Nephron progenitor cell (in vitro differentiated cells): ENCODE measurements at places on chromosomes 2 and 18.

DNA sequence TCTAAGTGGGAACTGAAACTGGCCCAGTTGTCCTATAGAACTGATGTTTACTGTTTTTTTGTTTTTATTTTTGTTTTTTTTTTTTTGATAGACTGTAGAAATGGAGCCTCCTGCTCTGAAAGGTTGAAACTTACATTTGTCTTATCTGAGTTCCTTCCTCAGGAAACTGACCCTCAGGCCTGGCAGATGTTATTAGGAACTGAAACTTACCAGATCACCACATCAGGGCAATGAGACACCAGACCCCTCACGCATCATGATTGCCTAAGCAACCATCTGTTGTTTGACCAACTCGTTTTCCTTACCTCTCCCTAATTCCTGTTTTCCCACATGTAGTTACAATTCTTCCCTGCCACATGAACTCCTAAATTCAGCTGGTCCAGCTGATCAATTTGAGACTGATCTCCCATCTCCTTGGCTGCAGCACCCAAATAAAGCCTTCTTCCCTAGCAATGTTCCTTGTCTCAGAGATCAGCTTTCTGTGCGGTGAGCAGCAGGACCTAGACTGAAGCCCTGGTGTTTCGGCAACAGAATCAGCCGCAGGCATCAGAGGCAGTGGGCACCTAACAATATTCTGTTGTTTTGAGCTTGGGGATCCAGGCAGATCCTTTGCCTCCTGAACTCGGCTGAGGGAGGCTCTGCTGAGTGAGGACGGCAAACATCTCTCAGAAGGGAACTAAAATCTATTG lies 96.8 kb downstream of the MSH2 start:
- no peak for DNase-seq

DNA sequence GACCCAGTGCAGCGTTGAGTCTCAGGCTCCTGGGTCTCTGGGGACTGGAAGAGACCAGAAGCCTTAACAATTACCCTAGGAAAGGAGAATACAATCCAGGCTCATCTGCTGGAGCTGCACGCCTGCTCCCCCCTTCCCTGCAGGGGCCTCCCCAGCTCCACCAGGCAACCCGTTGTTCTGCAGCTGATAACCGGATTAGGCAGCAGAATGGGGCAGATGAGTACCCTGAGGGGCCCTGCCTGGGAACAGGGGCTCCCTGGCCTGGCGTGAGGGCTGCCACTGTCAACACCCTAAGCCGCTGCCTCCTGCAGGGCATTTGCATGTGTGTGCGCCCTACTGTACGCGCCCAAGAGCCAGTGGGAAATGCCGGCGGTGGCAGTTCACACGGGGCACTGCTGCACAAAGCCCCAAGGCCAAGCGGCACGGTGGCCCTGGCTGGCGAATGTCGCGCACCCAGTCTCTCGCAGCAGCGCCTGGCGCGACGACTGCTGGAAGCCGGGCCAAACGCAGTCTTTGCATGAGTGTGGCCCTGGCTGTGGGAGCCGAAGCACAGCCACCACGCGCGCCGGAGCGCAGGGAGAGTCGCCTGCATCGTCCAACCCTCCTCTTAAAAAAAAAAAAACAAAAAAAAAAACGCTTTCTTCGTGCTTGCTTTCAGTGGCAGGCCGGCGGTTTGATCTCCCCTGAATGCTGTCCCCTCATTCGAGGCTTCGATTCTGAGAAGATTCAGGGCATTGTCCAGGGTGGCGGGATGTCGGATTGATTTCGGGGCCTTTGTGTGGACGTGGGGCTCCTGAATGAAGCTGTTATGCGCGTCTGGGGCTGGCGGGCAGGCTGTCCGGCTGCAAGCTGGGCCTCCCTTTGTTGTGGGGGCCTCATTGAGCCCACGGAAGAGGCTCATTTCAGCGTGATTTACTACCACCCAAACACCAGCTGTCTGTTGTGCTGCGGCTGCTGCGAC lies 63.8 kb downstream of the SETBP1 start:
- peak; percentile 62 for DNase-seq

- no peak for DNase-seq
Observed at GRCh38 chr2:46914578-46915230, 902 bp downstream of the MCFD2 start.

DNA sequence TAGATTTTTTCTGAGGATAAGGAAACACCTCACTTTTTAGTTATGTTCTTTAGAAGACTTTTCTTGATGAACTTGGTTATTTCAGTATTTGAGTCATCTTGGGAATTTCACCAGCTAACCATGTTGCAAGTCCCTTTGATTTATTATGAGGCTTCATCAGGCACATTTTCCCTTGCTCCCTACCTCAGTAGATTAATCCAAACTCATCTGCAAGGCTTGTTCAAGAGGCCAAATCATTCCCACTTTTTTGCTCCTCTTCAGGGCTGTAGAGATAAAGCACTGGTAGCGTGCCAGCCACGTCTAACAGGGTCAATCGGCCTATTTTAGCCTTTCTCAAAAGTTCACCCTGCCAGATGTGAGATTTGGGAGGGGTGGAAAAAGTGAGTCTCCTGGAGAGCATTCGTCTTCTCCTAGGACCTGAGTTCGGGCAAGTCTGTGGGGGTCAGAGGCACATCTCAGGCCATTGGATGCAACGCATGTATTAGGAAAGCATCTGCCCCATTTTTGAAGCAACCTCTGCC lies 120.3 kb downstream of the RDH14 start:
- no peak for DNase-seq

GRCh38 chr2:161344692-161345091 lies 36.5 kb downstream of the PSMD14 start:
- DNase-seq: no peak

- no peak for DNase-seq
Observed at GRCh38 chr18:7369006-7369405, 138.1 kb downstream of the LRRC30 start.

DNA sequence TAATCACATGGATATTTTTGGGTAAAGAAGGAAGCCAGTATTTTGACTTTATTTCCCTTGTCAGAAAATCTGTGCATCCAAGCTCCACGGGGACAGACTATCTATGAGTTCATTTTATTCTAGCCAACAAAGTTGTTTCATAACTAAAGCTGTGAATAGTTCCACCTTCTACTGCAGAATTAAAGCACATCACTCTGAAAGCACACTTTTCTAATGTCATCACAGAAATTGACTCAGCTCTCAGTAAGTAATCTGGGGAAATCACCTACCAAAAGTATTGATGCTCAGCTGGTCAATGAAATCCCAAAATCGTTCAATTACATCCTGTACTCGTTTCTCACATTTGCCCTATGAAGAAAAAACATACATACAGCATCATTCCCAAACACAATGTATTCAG lies 19.1 kb downstream of the IAH1 start:
- DNase-seq: no peak

GRCh38 chr2:25335971-25336370 lies 5.8 kb downstream of the DNMT3A start:
- no peak for DNase-seq

DNA sequence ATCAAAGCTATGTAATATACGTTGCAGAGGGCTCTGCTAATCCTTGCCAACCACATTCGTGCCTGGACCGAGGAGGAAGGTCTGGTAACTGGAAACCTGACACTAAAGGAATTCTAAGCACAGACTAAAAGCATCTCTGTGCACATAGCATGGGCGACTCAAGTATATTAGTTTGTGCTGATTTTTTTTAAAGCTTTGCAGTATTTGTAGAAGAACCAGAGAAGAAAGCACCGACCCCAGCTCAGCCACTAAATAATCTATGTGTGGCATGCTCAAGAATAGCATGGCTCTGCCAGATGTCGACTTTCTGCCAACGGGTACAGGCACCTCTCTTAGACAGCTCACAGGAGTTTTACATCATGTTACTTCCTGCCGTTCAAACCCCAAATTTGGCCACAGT lies 73.2 kb upstream of the NRP2 start:
- no peak for DNase-seq
